ENCODE measurements at places on chromosomes 11 and 22.

GRCh38 chr11:32466279-32466915 is 31.1 kb upstream of the WT1 start:
- no peak for DNase-seq

GRCh38 chr11:64231546-64231945 is 1.2 kb downstream of the DNAJC4 start:
- no peak for DNase-seq

- no peak for DNase-seq
These were observed 26.6 kb downstream of the PHLDB1 start for GRCh38 chr11:118633979-118634378.

- no peak for DNase-seq
These were observed 876 bp downstream of the MS4A12 start for GRCh38 chr11:60493454-60493853.

GRCh38 chr11:10587995-10588394 is 19.5 kb upstream of the LYVE1 start:
- DNase-seq = no peak

- no peak for DNase-seq
These were observed 1.4 kb downstream of the DTX4 start for GRCh38 chr11:59173080-59173963.
